Smooth muscle cell of the pulmonary artery (primary cell): ENCODE measurements at places on chromosomes 16 and 17. TPM values are rescaled to one million over a fixed set of nuclear protein-coding genes. Genes with fewer than 3 reads are reported as not detected.

The NPIPB13 gene
- total RNA-seq, result 0.59 and 0.73 TPM in 2 replicates

The SLFN14 gene
- total RNA-seq, result not detected in 2 replicates

The KRT14 gene
- 0.59 and 1.3 TPM in 2 replicates for total RNA-seq

The CCL4 gene
- total RNA-seq, result not detected in 2 replicates

The IRX5 gene
- total RNA-seq, result 0.43 and 0.98 TPM in 2 replicates

The SOCS1 gene
- total RNA-seq, result 2.3 and 4.6 TPM in 2 replicates

The RAB37 gene
- 0.33 and 0.36 TPM in 2 replicates for total RNA-seq

The WNT9B gene
- total RNA-seq, result not detected in 2 replicates

The HSDL1 gene
- total RNA-seq, result 18.8 and 23.7 TPM in 2 replicates

The PRCD gene
- total RNA-seq, result 4.5 and 5.3 TPM in 2 replicates

The GPRC5B gene
- total RNA-seq, result 2.7 and 7.3 TPM in 2 replicates
